ENCODE measurements at places on chromosomes 7 and 10.

GRCh38 chr7:71414490-71414889, 282.5 kb downstream of the GALNT17 start:
- no peak for DNase-seq

DNA sequence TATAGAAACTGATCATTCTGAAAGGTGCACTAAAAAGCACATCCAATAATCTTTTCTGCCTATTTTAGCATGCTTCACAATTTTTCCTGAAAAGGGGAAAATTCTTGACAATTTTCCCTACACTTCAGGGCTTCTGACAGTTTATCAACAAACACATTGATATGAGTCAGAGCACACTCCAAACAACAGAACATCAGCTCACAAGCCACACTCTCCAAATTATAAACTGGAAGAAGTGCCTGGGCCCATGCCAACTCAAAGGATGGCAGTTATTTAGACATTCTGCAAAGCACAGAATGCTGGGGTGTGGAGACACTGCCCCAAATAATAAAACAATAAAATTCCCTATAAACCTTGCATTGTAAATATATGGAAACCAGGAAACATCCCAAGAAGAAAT, 90.8 kb downstream of the ELAPOR2 start:
- no peak for DNase-seq

- no peak for DNase-seq
Observed at GRCh38 chr10:4266416-4267085, 481.5 kb upstream of the KLF6 start.

DNA sequence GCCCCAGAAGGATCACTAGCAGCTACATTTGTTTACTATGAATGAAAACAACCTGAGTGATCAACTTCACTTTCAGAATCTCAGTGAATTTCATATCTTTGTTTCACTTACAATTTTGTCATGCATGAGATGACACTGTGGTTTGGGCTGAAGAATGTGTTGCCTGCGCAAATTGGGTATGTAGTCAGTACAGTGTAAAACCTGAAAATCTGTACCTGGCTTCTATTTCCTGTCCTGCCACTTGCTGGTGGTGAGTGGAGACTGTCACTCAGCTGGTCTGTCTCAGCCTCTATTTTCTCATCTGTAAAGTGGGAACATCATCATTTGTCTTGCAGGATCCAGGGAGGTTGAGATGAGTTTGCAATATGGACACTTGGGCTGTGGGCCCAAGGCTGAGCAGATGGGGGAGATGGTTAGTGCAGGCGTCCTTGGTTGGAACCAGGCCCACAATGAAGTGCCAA, 118.0 kb downstream of the WDFY4 start:
- DNase-seq = no peak

GRCh38 chr7:13037216-13037615, 349.8 kb downstream of the ARL4A start:
- DNase-seq = no peak

- DNase-seq = no peak
Observed at GRCh38 chr7:46257761-46258448, 336.8 kb upstream of the IGFBP3 start.

- no peak for DNase-seq
Observed at GRCh38 chr7:37065779-37066271, 341.5 kb upstream of the AOAH start.

Data from T-helper 9 cell (primary cell).